ENCODE measurements at places on chromosomes 5 and 9.

GRCh38 chr5:171596391-171596878 lies 177.0 kb downstream of the FGF18 start:
- DNase-seq = no peak

DNA sequence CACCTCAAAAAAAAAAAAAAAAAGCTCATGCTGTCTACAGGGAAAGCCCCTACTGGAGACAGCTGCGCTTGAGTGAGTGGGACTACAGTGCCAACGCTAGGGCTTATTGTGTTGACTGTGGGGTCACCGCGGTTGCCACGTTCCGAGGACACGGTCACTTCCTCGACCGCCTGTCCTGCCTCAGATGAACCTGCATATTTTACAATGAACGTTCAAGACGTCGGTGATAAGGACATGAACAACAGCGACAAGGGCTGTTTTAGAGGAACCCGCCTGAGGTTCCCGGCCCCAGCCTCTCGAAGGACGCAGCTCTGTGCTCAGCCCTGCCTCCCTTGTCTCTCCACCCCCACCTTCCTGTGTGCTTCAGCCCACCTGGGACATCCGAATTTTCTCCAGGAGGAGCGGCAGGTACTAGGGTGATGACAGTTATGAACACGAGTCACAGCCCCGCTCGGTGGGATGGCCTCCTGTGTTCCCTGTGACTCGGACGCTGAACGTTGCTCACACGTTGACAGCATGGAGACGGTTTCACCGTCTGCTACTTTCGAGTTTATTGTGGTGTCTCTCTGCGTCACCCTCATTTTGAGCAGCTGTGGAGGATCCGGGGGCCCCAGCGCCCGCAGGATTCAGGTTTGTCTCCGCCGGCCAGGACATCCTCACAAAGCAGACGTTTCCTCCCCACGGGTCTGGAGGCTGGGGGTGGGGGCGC lies 11.3 kb upstream of the DIPK1B start:
- no peak for DNase-seq

GRCh38 chr9:112184221-112184620 lies 9.1 kb upstream of the SUSD1 start:
- DNase-seq = no peak

- DNase-seq = no peak
These were observed 76.6 kb upstream of the ACTBL2 start for GRCh38 chr5:57559110-57559635.

GRCh38 chr5:24401773-24402172 lies 243.0 kb downstream of the CDH10 start:
- DNase-seq = no peak

DNA sequence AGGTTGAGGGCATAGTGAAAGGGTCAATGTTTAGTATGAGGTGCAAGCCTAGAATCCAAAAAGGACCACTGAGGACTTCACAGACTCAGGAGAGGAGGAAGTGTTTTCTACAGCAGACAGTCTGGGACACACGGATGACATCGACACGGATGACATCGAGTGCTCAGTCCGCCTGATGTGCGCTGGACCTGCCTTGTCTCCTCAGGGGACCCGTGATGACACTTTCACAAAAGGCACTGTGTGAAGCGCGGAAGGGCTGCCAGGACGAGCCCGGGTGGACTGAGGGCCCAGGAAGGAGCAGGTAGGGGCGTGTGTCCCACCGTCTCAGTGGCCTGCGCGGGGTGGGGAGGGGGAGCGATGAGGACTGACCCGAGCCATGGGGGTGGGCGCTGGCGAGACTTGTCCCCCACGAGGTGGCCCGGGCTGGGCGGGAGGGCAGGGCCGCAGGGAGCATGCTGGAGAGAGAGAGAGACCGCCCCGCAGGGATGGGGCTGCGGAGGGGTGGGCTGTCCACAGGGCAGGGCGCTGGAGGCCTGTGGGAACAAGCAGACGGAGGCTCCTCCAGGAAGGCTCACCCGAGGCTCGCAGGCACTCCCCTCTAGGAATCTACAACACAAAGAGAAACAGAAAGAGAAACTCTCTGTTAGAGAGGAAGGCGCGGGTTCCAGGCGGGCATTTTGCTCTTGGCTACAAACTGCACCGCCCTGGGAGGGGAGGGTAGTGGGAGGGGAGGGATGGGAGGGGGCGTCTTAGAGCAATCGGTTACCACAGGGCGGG lies 54.9 kb downstream of the USP20 start:
- DNase-seq = peak; percentile 61

DNA sequence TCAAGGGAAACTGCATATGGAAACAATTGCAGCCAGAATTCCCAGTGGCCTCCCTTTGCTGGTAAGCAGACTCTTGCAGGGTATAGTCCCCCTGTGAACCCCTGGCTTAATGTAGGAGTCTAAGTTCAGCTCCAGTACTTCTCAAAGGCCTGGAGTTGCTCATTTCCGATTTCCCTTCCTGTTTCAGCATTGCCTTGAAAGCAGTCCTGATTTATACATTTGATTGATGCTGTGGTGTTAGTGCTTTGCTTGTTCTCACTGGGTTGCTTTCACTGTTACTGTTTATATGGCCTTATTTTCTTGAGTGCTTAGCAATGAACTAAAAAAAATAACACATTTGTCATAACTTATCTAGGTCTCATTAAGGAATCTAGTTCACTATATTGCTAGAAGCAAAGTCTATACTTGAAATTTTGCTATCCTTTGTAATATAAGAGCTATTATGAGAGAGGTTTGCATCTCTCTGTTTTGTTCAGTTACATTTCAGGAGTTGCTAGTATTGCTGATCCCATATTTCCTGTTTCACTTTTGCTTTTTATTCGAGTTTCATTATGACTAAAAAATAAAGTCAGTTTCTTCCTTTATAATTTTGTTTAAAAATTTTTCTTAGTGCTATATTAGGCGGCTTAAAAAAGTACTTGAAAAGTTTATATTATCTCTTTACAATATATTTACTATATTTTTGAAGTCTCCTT lies 122.4 kb upstream of the NMUR2 start:
- DNase-seq = no peak

DNA sequence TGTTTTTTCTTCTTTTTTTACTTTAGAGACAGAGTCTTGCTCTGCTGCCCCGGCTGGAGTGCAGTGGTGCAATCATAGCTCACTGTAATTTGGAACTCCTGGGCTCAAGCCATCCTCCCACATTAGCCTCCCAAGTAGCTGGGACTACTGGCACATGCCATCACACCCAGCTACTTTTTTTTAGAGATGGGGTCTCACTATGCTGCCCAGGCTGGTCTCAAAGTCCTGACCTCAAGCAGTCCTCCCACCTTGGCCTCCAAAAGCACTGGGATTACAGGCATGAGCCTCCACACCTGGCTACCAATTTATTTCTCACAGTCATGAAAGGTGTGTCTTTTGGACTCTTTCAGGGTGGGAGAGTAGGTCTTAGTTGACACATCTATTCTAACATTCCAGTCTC lies 83.0 kb upstream of the FAM120A start:
- no peak for DNase-seq

DNA sequence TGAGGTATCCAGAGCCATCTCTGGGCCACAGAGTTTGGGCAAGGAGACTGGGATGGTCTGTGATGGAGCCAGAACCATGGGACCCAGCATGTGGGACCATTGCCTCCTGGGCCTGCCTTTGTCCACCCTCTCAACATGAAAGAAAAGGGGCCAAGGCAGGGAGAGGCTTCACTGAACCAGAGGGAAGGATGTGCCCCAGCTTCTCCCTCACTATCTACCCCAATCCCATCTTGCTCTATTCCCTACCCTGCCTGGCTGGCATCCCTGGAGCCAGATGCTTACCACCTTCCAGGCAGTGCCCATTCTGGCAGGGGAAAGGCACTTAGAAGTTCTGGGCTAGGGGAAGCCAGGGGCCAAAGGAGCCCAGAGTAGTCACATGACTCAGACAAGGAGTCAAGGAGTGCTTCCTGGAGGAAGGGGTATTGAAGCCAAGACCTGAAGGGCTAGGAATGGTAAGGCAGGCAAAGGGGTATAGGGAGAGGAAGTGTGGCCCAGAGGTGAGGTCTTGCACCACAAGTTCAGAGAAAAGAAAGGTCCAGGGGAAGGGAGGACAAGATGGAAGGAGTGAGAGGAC lies 9.8 kb downstream of the PDLIM4 start:
- DNase-seq = no peak

- DNase-seq = no peak
These were observed 4.7 kb downstream of the PFDN1 start for GRCh38 chr5:140298183-140298601.

DNA sequence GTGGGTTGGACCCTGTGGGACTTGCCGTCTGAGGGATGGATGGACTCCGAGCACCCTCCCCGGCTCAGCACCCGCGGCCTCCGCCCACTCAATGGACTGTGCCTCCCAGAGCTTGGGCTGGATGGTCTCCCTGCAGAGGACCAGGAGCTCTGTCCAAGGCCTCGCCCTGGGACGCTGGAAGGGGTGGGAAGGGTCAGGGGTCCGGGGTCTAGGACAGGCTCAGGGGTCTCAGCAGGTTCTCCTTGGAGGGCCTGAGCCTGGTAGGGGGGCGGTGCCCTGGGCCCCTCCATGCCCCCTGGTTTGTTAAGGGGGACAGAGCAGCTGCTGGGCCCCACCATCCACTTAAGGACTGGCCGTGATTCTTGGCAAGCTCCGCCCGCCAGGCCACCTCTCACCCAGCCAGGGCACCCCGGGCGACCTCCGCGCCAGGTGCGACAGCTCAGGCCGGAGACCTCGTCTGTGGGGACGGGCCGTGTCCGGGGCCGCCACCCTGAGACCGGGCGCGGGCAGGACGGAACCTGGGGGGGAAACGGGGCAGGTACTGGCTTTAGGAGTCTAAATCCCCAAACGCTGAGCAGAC lies 29.2 kb downstream of the EXOC3 start:
- no peak for DNase-seq

GRCh38 chr5:59021286-59021673 lies 438.4 kb downstream of the RAB3C start:
- DNase-seq = no peak

GRCh38 chr9:133916159-133916541 lies 76.0 kb downstream of the VAV2 start:
- DNase-seq = no peak

GRCh38 chr9:23663946-23664345 lies 162.1 kb downstream of the ELAVL2 start:
- DNase-seq = no peak

DNA sequence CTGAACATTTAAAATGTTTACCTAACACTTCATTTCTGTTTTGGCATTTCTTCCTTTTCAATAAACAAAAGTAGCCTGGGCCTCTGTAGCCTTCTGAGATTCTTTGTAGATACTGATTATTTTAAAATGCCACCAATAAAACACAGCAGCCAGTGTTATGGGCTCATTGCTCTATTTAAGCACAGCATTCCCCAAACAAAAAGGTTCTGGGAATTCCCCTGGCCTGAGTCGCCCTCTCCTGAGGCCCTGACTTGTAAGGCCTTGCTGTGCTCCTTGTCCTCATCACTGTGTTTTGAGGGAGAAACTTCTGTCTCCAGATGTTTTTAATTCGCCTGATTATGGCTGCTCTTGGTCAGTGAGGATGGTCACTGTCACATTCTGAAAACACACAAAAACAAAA lies 33.0 kb upstream of the CTXN3 start:
- DNase-seq = no peak

DNA sequence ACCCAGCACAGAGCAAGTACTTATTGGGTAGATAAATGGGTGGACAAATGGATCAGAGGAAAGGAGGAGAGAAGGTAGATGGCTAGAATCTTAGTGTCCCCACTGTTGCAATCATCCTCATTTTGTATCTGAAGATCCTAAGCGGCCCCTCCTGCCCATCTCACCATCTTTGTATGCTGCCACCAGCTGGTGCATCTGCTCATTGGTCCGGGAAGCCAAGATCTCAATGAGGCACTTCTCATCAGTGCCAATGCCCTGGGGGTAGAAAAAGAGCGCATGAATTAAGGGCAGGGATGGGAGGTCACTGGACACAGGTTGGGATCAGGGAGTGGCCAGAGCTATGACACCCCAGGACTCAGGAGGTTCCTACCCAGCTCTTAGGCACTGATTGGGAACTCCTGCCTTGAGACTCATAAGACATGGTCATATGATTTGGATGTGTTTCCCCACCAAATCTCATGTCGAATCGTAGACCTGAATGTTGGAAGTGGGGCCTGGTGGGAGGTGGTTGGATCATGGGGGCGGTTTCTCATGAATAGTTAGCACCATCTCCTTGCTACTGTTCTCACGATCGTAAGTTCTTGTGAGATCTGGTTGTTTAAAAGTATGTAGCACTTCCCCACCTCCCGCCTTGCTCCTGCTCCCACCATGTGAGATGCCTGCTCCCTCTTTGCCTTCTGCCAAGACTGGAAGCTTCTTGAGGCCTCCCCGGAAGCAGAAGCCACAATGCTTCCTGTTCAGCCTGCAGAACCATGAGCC lies 20.3 kb downstream of the ANXA6 start:
- no peak for DNase-seq

- DNase-seq = no peak
These were observed 33.3 kb downstream of the AHRR start for GRCh38 chr5:354581-355378.

DNA sequence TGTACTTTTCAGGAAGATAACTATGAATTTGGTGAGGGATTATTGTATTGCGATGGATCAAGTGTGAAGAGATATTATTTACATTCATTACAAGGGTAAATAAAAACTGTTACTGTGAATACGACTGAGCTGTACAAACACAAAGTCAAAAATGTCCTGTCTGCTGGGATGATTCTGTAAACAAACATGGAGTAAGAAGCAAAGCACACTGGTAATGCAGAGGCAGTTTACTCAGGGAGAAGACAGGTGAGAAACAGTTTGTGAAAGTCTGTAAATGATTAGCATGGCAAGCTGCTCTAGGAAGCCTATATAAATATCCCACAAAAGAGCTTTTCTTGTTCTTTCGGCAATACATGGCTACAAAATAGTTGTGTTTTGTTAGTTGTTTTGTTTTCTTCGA lies 115.4 kb upstream of the GNA14 start:
- no peak for DNase-seq

DNA sequence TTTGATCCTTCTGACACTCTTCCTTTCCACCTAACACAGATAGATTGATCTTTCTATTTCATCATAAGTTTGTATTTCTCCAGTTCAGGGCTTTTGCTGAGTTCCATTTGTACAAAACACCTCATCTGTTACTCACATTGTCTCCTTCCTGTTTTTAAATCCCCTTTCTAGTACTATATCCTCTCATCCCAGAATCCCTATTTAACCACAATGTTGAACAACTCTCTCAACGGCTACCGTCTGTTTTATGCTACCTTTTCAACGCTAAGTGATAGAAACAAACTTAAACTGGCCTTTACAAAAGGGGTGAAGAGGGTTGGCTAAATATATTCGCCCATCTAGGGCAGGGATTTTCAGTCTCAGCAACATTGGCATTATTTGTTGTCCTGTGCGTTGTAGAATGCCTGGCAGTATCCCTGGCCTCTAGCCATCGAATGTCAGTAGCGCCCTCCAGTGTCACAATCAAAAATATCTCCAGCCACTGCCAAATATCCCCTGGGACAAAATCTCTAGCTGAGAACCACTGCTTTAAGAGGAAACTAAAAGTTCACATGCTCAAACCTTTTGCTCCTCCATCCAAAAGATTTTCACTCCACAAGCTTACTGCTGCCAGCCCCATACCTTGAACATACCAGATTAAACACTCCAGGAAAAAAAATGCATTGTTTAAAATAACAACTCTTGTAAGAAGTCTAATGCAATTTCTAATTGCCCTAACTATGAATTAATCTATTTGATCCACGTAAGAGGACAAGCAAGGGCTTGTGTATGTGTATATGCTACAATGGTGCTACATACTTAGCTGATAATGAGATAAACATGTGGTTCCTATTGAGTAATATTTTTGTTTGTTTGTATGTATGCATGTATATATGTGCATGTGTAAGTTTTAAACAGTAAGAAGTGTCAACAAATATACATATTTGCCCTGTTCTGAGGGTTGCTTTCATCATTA lies 344.0 kb downstream of the PTPRD start:
- peak; percentile 12 for DNase-seq

GRCh38 chr5:147957901-147958300 lies 51.6 kb upstream of the C5orf46 start:
- no peak for DNase-seq

Measured in iPS DF 19.7 (cell line).